Inflammatory macrophage (primary cell): ENCODE measurements at places on chromosomes 3 and 15.

GRCh38 chr3:132254076-132254755 is 63.0 kb upstream of the ACP3 start:
- DNase-seq, result no peak

DNA sequence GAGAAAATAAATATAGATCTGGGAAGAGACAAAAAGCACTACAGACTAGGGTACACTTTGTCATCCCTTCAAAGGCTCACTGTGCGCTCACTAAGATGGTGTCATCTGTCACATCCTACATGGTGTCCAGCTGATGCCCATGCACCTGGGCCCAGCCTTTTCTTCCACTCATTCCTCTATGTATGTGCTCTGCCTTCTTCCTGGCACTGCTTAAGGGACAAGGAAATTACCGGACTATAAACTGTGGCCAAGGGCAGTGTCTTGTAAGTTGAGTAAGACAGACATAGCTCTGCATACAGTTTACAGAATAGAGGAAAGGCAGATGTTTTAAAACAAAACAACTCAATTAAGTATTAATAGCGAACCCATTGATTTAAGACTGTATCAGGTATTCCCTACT is 52.9 kb downstream of the ARHGAP31 start:
- no peak for DNase-seq

DNA sequence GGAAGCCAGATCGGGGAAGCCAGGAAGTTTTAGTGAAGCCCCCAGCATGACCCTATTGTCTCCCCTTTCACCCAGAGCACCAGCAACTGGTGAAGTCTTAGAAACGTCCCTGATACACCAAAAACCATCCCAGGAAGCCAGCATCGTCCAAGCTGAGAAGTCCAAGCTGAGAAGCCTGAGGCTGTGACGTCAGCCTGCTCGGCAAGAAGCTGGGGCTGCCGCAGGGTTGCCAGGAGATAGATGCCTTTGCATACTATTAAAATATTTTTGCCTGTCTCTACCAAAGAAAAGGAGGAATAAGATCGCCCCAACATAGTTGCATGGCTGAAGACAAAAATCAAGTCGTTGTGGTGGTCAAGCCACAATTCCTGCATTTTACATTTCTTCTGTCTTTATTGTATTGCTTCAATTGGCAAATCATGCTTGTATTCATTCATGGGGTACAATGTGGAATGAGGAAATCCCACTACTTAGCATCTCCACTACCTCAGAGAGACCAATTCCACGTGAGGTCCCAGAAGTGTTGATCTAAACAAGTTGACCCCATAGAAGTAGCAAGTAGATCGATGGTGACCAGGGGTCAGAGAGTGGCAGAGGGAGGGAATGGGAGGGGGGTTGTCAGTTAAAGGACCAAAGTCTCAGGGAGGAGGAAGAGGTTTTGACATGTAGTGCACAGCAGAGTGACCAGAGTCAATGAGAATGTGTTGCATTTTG is 19.6 kb upstream of the EMC3 start:
- DNase-seq, result no peak

- no peak for DNase-seq
Observed at GRCh38 chr15:62212741-62213140, 47.7 kb upstream of the C2CD4B start.

DNA sequence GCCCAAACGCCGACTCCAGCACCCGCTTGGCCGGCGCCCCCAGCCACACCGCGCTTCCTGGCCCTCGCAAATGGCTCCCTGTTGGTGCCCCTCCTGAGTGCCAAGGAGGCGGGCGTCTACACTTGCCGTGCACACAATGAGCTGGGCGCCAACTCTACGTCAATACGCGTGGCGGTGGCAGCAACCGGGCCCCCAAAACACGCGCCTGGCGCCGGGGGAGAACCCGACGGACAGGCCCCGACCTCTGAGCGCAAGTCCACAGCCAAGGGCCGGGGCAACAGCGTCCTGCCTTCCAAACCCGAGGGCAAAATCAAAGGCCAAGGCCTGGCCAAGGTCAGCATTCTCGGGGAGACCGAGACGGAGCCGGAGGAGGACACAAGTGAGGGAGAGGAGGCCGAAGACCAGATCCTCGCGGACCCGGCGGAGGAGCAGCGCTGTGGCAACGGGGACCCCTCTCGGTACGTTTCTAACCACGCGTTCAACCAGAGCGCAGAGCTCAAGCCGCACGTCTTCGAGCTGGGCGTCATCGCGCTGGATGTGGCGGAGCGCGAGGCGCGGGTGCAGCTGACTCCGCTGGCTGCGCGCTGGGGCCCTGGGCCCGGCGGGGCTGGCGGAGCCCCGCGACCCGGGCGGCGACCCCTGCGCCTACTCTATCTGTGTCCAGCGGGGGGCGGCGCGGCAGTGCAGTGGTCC is 3.5 kb downstream of the ISLR2 start:
- DNase-seq, result no peak
